ENCODE measurements at places on chromosomes 7 and 10. TPM values are rescaled to one million over a fixed set of nuclear protein-coding genes. Genes with fewer than 3 reads are reported as not detected.

Gene PNLIP
- total RNA-seq: 1.3 TPM

Gene NRCAM
- 0.15 TPM for total RNA-seq

Gene GIMAP7
- 0.25 TPM for total RNA-seq

Gene ANAPC16
- total RNA-seq: 71.1 TPM

Gene AS3MT
- 0.79 TPM for total RNA-seq

Gene BCL7B
- total RNA-seq: 50.4 TPM

Gene ATP6V0A4
- not detected for total RNA-seq

- H3K27ac ChIP-seq: no peak overlapping the region
- H3K27me3 ChIP-seq: peaks cover 17% of the 10 kb centered on the region
These were observed 495.2 kb downstream of the DNAJB6 start for GRCh38 chr7:157832006-157832405.

- peak; percentile 65 for DNase-seq
- H3K27me3 ChIP-seq: no peaks in the 10 kb centered on the region
- H3K4me3 ChIP-seq: peak overlapping the region; percentile 45
- H3K27ac ChIP-seq: peak overlapping the region; percentile 90
- peaks cover 91% of the 10 kb centered on the region for H3K4me1 ChIP-seq
These were observed 72.6 kb downstream of the OSBPL3 start for GRCh38 chr7:24907311-24907886.

DNA sequence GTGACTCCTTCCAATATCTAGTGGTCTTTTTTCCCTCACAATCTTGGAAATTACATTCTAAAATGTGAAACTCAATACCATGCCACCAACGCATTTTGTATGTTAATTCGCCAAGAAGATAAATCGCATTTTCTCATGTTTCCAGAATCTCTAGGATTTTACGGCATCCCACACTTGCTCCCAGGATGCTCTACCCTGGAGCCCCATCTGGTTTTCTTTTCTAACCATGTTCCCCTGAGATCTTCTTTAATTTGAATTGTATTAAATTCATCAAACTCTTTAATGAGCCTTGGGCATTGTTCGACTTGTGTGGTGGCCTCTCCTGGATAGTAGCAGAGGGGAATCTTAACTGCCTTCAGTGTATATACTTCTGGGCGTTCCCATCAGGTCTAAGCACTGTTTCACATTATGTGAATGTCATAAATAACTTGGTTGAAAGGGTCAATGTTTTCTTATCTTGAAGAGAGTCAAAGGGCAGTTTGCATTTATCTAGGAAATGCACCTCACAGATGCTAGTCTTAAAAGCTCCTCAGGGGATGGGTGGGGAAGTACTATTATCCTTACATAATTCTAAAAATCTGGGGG lies 169.1 kb upstream of the MEOX2 start:
- DNase-seq: no peak
- no peak overlapping the region for H3K4me3 ChIP-seq
- H3K27ac ChIP-seq: no peak overlapping the region
- H3K27me3 ChIP-seq: no peaks in the 10 kb centered on the region
- no peaks in the 10 kb centered on the region for H3K4me1 ChIP-seq
- H3K36me3 ChIP-seq: no peaks in the 10 kb centered on the region

- no peaks in the 10 kb centered on the region for H3K4me1 ChIP-seq
- no peak overlapping the region for H3K4me3 ChIP-seq
- H3K36me3 ChIP-seq: no peaks in the 10 kb centered on the region
- no peaks in the 10 kb centered on the region for H3K27me3 ChIP-seq
- DNase-seq: no peak
- H3K27ac ChIP-seq: no peak overlapping the region
These were observed 765 bp downstream of the CELF2 start for GRCh38 chr10:11018432-11018841.

DNA sequence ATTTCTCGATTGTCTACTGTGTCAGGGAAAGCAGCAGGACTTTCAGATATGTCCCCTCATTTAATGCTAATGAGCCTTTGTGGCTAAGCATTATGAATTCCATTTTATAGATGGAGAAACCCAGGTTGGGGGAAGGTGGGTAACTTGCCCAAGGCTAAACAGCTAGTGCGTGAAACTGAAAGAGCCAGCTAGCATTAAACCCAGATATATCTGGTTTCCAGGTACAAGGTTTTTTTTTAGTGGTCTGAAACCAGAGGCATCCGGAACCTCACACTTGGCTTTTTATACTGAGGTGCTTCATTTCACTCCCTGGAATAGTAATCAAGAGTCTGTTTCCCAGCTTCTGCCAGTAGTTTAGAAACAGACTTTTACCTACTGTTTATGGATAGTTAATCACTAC lies 694.8 kb downstream of the PHTF2 start:
- no peak for DNase-seq
- H3K4me1 ChIP-seq: no peaks in the 10 kb centered on the region
- no peak overlapping the region for H3K27ac ChIP-seq

DNA sequence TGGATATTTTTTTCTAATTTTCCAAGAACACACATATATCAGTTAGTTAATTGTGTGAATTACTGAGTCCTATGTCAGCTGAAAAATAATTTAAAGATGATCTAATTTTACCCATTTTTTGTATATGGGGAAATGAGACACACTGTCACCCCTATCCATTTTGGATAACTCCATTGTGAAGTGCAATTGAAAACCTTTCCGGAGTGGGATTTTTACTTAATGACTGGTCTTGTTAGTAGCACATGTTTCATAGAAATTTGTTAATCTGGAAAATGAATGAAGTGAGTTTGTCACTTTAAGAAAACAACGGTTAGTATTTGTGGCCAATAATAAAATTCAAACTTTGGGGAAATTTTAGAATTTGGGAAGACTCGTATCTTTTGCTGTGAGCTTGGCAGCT lies 2.0 kb downstream of the GARS1 start:
- H3K4me3 ChIP-seq: peak overlapping the region; percentile 88
- DNase-seq: no peak
- H3K27me3 ChIP-seq: no peaks in the 10 kb centered on the region
- peaks cover 32% of the 10 kb centered on the region for H3K36me3 ChIP-seq
- no peak overlapping the region for H3K27ac ChIP-seq

DNA sequence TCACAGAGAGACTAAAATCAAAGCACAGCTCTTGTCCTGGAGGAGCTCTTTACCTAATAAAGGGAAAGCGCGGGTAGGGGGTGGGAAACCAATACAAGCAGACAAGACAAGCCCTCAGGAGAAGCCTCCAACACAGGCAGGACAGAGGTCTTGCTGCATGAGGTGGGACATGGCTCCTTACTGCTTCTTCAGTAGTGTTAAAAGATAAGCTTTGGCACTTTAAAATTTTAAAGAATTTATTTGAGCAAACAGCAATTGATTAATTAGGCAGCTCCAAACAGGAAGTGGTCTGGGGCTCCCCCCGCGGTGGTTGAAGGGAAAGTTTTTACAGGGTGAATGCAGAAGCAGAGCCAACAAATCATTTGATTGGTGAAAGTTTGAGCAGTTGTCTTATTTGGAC lies 50.3 kb upstream of the MACC1 start:
- H3K4me3 ChIP-seq: no peak overlapping the region
- no peaks in the 10 kb centered on the region for H3K4me1 ChIP-seq
- H3K27me3 ChIP-seq: no peaks in the 10 kb centered on the region
- DNase-seq: no peak

DNA sequence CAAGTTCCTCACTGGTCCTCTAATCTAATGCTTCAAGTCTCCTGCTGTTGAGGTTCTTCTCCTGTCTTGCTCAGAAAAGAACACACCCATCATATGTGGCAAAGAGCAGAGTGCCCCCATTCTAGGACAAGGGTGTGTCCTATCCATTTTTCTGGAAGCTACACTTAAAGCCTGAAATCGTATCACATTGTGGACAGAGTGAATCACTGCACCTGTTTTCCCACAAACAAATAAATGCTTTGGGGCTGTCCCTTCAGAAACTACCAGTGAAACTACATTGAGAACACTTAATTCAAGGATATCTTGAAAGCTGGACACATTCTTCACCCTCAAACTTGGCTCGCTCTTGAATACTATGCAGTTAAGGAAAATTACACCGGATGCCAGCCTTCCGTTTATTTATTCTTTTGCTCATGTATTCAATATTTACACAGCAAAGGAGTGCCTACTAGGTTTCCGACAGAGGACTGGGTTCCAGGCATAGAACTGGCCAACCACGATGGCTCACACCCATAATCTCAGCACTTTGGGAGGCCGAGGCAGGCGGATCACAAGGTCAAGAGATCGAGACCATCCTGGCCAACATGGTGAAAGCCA lies 473.0 kb downstream of the GALNT17 start:
- H3K27me3 ChIP-seq: no peaks in the 10 kb centered on the region
- H3K4me1 ChIP-seq: no peaks in the 10 kb centered on the region
- no peak overlapping the region for H3K4me3 ChIP-seq

GRCh38 chr10:67723601-67724000 lies 27.6 kb upstream of the CTNNA3 start:
- no peak for DNase-seq
- no peaks in the 10 kb centered on the region for H3K27me3 ChIP-seq
- no peaks in the 10 kb centered on the region for H3K4me1 ChIP-seq
- no peak overlapping the region for H3K4me3 ChIP-seq

GRCh38 chr10:63711361-63711760 lies 190.2 kb downstream of the REEP3 start:
- no peaks in the 10 kb centered on the region for H3K36me3 ChIP-seq
- no peak for DNase-seq
- H3K4me1 ChIP-seq: peaks cover 77% of the 10 kb centered on the region
- no peak overlapping the region for H3K4me3 ChIP-seq
- H3K27me3 ChIP-seq: no peaks in the 10 kb centered on the region

GRCh38 chr10:19843487-19843886 lies 27.3 kb downstream of the PLXDC2 start:
- H3K4me3 ChIP-seq: no peak overlapping the region
- H3K27ac ChIP-seq: no peak overlapping the region
- H3K27me3 ChIP-seq: no peaks in the 10 kb centered on the region
- H3K36me3 ChIP-seq: no peaks in the 10 kb centered on the region
- no peaks in the 10 kb centered on the region for H3K4me1 ChIP-seq

DNA sequence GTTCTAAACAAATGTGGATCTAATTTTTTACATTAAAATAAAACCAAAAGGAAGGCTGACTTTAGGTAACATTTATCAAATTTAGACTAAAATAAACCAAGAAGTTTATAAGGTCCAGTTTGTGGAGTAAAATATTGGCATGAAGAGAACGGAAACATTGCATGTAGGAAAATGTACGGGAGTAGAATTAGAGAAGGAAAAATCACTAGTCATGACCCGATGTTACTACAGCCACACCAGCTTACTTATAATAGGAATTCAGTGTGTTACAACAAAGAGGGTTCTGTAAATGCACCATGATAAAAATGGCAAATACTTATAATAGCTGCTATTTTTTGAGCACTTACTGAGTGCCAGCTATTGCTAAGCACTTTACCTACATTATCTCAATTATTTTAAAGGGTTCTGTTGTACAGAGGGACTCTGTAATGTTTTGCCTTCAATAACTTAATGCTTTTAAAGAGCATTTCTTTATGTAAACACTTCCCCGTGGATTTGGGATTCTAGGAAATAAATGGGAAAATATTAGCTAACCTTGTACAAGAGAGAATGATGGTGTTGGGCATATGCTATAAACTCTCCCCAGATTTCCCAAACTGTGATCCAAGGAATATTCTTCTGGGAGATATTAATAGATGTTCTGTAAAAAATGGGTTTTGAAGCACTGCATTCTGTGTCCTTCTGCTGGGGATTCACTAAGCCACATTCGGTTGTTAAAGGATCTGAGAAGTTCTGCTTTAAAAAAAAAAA lies 296.7 kb downstream of the BBS9 start:
- DNase-seq: no peak
- no peaks in the 10 kb centered on the region for H3K4me1 ChIP-seq
- H3K36me3 ChIP-seq: no peaks in the 10 kb centered on the region
- no peak overlapping the region for H3K27ac ChIP-seq
- H3K4me3 ChIP-seq: no peak overlapping the region
- no peaks in the 10 kb centered on the region for H3K27me3 ChIP-seq

- no peaks in the 10 kb centered on the region for H3K27me3 ChIP-seq
- no peaks in the 10 kb centered on the region for H3K4me1 ChIP-seq
- H3K4me3 ChIP-seq: no peak overlapping the region
- no peaks in the 10 kb centered on the region for H3K36me3 ChIP-seq
These were observed 66.7 kb upstream of the FGL2 start for GRCh38 chr7:77266291-77266794.

DNA sequence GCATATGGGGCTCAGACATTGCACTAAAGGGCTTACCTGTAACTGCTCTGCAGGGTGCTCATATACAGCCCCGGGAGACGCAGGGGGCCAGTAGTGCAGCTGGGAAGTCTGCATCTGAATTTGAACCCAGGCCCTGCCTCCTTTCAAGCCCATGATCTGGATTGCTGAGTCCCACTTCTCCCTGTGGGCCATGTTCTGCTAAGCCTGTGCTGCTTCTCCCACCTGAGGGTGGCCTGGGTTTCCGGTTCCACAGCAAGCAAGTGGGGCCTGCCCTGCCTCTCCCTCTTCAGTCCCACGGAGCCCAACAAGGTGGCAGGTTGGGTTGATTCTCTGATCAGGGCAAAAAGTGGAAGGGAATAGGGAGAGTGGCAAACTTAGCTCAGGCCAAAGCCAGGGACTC lies 56.6 kb upstream of the GDF10 start:
- no peak for DNase-seq
- H3K27ac ChIP-seq: no peak overlapping the region
- H3K4me3 ChIP-seq: no peak overlapping the region
- H3K4me1 ChIP-seq: no peaks in the 10 kb centered on the region

DNA sequence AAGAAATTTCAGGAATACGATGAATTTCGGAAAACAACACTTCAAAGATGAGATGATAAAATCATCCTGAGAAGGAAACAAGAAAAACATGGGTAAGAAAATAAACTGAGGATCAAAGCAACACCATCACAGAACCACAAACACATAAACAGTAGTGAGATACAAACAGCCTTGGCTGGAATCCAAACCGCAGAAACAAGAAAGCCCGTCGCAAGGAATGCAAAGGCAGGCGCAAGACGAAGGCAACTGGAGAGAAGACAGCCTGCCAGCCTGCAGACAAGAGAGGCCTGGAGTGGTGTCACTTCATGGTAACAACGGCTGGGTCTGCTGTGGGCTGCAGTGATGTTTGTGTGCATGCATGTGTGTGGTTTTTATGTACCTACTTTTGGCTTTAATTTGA lies 61.8 kb upstream of the DRGX start:
- H3K36me3 ChIP-seq: no peaks in the 10 kb centered on the region
- H3K27ac ChIP-seq: no peak overlapping the region
- H3K27me3 ChIP-seq: no peaks in the 10 kb centered on the region
- H3K4me1 ChIP-seq: no peaks in the 10 kb centered on the region
- DNase-seq: no peak

Measured in HCT116 (cell line).